WTC11 (cell line): ENCODE measurements at places on chromosomes 3 and 15. TPM values are rescaled to one million over a fixed set of nuclear protein-coding genes. Genes with fewer than 3 reads are reported as not detected.

DNA sequence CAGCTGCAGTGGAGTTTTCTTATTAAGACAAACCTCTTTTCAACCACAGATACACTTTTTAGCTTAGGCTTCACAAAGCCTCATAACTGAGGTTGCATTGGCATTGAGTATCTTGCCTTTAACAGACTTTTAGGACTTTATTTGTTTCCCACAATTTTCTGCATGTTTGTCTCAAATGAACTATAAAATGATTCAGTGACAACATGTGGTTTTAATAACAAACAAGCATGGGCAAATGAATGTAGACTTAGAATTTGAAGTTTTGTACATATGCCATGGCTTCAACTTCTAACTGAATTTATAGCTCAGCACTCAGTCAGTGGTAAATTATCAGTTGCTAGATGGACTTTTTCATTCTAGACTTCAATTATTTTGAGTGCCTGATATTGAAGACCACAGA is 101.6 kb downstream of the SLC25A26 start:
- no peak for DNase-seq

- DNase-seq: no peak
Observed at GRCh38 chr3:16520970-16521881, 7.7 kb upstream of the RFTN1 start.

DNA sequence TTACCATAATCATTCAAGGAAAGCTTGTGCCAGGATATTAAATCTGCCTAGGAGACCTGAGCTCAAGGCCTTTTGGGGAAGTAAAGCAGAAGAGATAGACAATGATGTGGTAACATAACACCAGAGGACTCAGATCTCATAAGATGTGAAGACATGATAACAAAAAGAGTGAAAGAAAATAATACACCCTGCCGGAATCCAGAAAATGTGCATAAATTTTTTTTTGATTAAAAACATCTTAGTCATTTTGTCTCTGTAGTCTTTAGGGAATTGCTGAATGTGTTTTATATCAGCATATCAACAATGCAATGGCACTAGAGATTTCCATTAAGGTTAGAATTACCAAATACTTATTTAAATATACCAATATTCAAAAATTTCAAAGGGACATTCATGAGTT is 326.8 kb upstream of the ROBO1 start:
- no peak for DNase-seq

Gene TRIM42
- not detected in 3 replicates for total RNA-seq

DNA sequence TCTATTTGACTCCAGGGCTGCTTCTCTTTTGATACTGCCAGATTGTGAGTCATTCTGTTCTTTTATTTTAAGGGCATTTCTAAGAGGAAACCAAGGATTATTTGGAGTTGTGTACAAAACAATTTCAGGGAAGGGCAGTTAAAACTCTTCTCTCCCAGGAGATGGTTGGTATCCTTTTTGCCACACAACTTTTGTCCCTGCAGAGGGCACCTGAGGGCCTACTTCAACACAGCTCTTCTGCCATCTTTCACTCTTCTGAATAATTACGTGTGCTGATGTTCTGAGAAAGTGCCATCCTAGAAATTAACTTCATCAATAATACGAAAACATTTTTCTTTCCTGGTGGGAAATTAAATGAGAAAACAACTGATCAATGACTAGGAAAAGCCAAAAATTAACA is 75.7 kb upstream of the GADL1 start:
- DNase-seq: no peak

GRCh38 chr15:65395567-65396202 is 17.9 kb upstream of the IGDCC3 start:
- DNase-seq: peak; percentile 43

Gene RLBP1
- total RNA-seq: not detected in 3 replicates

GRCh38 chr15:37107071-37107743 is 6.9 kb upstream of the MEIS2 start:
- DNase-seq: no peak

Gene ABHD14A
- 3.8 to 5.9 TPM (median 4.5 TPM) in 3 replicates for total RNA-seq

DNA sequence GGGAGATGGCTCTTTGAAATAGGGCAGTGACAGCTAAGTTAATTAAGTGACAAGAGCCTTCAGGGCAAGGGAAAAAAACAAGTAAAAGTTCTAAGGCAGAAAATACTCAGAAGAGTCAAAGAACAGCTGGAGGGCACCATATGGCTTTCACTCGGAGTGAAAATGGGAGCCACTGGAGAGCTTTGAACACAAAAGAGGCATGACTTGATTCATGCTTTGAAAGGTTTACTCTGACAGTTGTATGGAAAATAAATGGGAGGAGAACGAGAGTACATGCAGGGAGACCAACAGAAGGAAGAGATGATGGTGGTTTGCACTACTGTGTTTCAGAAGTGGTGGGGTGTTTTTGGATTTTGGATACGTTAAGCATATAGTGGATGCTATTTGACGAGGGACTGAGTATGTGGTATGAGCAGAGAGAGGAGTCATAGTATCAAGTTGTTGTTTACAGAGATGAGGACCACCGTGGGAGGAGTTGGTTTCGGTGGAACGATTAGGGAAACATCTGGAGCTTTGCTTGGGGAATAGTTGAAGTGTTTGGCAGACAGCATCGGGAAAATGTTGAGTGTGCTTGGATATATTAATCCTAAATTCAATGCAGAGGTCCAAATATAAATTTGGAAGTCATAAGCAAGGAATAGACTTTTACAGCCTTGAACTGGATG is 411.5 kb downstream of the GABRG3 start:
- no peak for DNase-seq

DNA sequence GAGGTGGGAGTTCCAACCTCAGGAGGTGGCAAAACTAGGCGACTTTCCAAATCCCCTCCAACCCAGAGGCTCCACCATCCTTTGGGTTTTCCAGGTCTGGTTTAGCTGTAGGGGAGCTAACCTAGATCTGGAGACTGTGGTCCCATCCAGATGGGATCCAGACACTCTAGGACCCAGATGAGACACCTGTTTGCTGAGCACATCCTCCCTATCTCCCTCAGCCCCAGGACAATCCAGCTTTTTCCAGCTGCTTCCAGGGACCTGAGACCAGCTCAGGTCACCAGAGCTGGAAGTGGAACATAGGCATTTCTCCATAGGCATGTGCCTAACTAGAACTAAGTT is 18.2 kb downstream of the CRTAP start:
- no peak for DNase-seq
